ENCODE measurements at places on chromosomes 5 and 9.

DNA sequence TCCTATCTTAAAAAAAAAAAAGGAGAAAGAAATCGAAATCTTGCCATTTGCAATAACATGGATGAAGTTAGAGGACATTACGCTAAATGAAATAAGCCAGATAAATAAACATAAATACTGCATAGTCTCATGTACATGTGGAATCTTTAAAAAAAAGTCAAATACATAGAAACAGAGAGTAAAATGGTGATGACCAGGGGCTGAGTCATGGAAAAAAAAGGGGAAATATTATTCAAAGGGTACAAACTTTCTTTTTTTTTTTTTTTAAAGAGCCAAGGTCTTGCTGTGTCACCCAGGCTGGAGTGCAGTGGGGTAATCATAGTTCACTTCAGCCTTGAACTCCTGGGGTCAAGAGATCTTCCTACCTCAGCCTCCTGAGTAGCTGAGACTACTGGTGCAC, 310.1 kb downstream of the ZNF608 start:
- no peak for DNase-seq

DNA sequence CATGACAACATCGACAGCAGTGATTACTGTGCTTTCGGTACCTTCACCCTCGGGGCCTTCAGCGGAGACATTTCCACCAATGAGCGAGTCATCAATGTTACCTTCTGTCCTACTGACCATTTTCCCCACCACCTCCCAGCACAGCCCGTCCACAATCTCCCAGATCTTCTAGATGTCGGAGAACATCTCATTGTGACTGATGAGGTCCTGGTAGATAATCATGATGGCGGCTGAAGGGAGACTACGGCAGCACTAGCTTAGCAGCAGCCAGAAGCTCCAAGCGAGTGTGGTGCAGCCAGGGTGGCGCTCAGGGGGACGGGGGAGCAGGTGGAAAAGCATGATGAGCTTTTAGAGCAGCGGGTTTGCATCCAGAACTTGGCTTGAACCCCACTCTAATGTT, 379.0 kb downstream of the TLR4 start:
- DNase-seq, result no peak

DNA sequence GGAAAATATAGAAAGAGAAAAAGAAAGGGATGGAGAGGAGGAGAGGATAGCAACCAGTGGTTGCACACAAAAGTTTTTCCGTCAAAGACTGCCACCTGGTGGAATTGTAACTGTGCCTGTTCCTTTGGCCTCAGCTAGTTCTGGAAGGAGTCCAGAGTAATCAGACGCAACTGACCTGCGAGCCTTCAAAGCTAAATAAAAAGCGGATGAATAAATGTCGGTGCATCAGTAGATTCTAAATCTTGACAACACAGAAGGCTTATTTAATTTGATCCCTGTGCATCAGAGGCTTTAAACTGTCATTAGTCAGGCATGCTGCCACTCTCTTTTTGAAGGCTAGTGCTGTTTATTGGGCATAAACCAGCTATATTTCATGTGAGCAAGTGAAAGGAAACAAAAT, 132.9 kb upstream of the ACO1 start:
- peak; percentile 81 for DNase-seq

DNA sequence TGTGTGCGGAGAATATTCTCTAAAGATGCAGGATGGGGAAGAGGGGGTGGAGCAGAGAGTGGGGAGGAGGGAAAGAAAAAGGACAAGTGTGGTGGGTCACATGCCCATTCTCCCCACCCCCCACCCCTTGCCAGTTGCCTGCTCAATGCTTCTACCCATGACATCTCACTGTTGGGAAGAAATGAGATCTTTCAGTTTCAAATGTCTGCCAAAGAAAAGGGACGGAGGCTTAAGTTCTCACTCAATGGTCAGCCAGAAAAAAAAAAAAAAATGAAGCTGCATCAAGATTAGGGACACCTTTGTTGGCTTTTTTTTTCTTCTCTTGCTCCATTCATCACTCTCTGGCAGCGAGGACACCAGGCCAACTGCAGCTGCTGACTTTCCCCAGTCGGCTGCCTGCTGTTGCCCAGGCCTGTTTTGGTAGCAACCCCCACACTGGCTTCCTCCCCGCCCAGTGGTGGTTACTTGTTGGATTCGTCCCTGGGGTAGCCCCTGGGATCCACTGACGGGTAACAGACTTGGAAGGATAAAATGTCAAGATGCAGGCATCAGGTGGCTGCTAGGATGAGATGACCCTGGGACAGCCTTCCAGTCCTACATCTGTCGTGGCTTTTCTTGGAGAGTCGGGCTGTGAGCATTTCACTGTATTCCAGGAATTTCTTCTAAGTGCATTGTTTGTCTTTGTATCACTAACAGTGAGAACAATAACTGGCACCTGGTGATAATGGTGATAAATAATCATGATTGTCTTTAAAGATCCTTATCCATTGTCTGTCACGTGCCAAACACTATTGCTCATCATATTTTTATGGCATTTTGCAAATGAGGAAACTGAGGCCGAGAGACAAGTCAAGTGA, 9.1 kb downstream of the WWC1 start:
- peak; percentile 3 for DNase-seq

DNA sequence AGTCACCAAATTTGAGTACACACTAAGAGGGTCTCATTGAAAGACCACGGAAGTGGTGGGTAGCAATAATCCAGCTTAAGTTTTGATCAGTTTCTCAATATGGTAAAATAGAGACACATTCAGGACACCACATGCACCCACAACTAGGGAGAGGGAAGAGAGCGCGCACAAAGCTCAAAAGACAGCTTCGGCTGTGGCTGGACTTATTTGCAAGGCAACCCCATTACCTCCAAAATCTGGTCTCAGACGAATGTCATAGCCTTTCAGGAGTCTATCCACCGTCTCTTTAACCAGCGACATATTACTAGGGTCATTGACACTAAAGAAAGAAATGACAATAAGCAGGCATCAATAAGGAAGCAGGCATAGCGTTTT, 443 bp downstream of the GABRB2 start:
- DNase-seq, result no peak

DNA sequence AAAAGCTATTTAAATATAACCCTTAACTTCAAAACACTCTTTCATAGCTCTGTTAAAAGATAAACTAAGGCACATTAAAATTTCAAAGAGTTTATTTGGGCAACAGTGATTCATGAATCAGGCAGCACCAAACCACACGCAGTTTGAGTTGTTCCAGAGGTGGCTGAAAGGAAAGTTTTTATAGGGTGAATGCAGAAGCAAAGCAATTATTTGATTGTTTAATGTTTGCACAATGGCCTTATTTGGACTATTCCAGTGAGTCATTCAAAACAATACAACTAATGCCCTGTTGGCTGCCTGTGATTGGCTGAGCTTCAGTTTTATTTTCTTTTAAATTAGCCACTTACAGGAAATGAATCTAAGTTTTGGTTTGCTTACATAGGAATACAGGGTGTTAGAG, 125.3 kb downstream of the CEP120 start:
- no peak for DNase-seq

- DNase-seq, result peak; percentile 75
These were observed 2.1 kb upstream of the GLIS3 start for GRCh38 chr9:4301971-4302427.

DNA sequence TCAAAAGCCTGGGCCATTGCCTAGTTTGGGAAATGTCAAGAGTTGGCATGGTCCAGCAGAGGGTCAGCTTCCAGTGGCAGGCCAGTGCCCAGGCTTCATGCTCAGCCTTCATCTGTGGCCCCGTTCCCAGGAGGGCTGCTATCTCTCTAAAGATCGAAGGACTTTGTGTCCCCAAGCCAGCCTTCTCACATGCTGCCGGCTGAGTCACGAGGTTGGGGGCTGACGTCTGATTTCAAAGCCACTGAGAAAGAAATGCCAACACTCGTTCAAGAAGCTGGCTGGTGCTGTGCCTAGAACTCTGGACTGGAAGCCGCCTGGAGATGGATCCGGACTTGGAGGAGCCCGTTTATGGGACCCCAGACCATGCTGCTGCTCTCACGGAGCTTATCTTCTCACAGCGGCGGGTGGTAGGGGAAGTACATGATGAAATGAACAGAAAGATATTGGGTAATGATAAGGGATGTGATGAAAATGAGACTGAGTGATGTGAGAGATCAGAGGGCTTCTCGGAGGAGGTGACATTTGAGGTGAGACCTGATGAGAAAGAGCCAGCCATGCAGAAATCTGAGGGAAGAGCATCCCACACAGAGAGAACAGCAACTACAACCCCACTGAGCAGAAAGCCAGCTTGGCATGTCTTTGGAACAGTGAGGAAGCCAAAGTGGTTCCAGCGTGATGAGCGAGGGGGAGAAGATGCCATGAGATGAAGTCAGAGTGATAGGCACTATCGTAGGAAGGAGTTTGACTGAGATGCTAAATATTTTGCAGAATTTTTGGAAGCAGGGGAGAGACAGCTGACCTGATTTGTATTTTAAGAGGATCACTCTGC, 54.9 kb upstream of the BOD1 start:
- peak; percentile 40 for DNase-seq

Data from hepatocyte (in vitro differentiated cells).